ENCODE measurements at places on chromosomes 7 and 10.
A peak's percentile ranks its signal among the peaks of the same experiment; 100 is the strongest.

DNA sequence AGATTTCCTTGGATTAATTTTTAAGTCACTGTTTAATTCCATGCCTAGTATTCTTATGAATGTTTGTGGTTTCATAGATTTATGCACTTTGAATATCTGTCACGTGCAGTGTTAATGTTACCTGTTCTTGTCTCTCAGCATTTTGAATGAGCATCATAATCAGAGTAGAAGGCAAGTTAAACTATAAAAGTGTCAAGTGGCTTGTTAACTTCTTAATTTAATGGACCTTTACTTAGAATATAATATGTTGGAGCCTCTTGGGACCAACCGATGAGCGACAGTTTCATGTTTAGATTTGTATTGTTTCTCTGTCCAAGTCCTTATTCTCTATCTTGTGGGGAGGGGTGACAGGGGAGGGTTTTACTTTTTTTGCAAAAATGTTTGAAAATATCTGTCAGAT lies 50.6 kb upstream of the MTURN start:
- DNase-seq: no peak

- DNase-seq: no peak
Observed at GRCh38 chr7:131959106-131959812, 402.8 kb upstream of the PODXL start.

- DNase-seq: no peak
Observed at GRCh38 chr7:7237201-7237977, 55.0 kb downstream of the C1GALT1 start.

DNA sequence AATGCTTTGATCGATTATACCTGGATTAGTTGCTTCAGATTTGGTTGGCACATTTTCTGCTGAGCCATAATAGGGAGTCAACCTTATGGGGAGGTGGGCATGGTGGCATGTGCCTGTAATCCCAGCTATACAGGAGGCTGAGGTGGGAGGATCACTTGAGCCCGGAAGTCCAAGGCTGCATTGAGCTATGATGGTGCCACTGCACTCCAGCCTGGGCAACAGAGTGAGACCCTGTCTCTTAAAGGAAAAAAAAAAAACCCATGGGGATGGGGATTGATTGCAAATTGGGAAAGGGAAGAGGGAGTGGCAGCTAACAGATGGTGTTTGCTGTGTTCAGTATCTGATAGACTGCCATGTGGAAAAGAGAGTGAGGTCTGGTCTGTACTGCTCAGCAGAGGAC lies 11.1 kb downstream of the STK17A start:
- no peak for DNase-seq

GRCh38 chr10:84820596-84820995 lies 492.2 kb downstream of the CCSER2 start:
- no peak for DNase-seq

GRCh38 chr10:13349463-13350274 lies 1.6 kb upstream of the SEPHS1 start:
- no peak for DNase-seq

DNA sequence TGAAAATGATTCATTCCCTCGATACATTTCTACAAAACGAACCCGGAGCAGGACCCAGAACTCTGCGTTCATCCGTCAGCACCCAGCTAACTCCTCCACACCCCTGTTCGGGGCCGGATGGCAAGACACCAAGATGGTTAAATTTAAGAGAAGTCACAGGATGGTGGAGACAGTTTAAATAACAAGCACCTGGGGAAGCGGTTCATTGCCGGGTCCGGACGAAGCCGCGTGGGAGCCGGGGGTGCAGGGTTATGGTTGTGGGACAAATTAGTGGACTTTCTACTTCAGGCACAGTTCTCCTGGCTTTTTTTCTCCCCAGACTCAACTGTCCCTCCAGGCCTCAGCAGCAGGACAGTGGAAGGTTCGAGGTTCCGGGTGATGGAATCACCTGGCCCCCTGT lies 45.4 kb downstream of the ASB13 start:
- DNase-seq: no peak

- no peak for DNase-seq
Observed at GRCh38 chr7:113945018-113945938, 26.5 kb upstream of the PPP1R3A start.

- no peak for DNase-seq
Observed at GRCh38 chr7:103996639-103997038, 7.2 kb upstream of the RELN start.

DNA sequence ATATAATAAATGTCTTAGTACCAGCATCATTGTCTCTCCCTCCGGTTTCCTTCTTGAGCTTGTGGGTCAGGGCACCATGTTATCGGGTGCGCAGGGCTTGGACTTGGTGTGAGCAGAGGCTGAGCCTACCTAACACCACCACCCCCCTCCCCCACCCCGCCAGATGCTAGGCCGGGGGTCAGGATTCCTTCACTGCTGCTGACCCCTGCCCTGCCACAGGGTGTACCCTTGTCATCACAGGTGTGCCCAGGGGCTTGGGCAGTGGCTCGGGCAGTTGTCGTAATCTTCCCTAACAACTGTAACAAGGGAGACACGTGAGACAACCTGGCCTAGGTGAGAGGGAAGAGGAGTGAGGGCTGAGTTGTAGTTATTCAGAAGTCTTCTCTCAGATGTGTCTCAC lies 12.6 kb upstream of the NFKB2 start:
- no peak for DNase-seq

DNA sequence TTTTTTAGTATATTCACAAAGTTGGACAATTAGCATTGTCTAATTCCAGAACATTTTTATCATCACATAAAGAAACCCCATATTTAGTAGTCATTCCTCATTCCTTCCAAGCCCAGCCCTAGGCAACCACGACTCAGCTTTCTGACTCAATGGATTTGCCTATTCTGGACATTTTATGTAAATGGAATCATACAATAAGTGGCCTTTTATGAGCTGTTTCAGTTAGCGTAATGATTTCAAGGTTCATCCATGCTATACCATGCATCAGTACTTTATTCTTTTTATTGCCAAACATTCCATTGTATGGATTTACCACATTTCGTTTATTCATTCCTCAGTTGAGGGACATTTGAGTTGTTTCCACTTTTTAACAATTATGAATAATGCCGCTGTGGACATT lies 249.2 kb downstream of the DYNC1I1 start:
- DNase-seq: no peak

- no peak for DNase-seq
Observed at GRCh38 chr10:131874991-131875451, 25.8 kb upstream of the PPP2R2D start.

GRCh38 chr10:107689323-107689722 lies 524.8 kb upstream of the SORCS1 start:
- no peak for DNase-seq

GRCh38 chr10:73910764-73911552 lies at the start of gene PLAU:
PLAU (plus strand) TSS chr10:73911132; CDS start chr10:73911556, 424 bp downstream.
- DNase-seq: peak; percentile 21

GRCh38 chr7:128832880-128833147 lies 2.6 kb downstream of the FLNC start:
- no peak for DNase-seq
